ENCODE measurements at places on chromosomes 1 and 21.

DNA sequence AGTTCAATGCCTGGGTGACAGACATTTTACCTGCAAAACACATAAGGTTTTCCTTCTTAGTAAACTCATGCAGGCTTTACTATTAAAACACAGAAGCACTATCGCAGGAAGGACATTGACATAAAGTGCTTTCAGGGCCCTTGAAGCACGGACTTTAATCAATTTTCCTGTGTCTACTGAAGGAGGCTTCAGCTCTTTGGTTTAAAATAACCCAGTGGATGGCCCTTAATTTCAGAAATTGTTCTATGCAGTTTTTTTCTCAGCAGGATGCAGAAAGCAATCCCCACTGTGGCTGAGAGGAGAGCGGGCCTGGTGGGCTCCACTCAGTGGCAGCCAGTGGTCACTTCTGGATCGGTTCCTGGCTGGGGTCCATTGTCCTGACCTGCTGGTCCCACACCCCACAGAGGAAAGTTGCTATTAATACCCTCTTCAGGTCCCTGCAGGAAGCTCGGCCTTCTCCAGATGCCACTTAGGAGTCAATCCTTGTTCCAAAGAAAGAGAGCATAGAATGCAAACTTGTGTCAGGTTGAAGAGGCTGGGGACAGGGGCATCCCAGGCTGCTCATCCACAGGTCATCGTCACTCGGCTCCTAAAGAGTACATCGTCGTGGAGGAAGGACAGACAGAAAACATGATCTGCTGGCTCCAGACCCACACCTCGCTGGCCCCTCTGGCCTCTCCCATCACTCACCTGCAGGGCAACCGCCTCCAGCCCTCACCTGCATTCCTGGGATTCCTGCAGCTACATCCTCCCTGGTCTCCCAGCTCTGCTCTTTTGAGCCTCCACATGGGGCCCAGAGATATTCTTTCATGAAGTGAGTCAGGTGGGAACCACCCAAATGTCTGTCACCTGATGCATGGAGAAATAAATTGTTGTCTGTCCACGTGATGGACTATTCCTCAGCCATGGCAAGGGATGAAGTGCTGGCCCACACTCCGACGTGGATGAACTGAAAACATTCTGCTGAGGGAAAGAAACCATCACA is 153.1 kb downstream of the PSMG1 start:
- no peak for DNase-seq

DNA sequence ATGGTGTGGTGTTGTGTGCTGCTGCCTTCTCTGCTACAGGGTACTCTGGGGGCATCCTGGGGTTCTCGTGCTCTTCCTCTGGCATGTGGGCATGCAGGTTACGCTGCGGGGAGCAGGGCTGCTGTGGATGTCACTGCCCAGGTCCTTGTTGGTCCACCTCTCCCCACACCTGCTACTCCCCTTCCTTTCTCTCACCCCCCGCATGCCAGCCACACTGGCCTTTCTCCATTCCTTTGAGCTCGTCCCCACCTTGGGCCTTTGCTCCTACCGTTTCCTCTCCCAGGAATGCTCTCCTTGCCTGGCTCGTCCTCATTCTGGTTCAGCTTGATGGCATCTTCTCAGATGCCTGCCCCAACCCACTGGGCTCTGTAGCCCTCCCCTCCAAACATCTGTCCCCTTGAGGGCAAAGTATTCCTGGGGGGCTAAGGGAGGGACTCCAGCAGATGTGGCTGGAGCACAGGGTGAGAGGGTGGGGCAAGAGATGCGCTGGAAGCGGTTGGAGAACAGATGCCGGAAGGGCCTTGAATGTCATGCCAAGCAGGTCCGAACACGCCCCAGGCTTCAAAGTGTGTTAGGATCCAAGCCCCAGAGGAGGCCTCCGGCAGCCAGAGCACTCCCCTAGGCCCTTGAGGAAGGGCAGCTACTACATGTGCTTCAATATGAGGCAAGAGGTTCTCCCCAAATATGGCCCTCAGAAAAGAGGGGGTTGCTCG is 23.4 kb downstream of the DMRTB1 start:
- no peak for DNase-seq

- peak; percentile 11 for DNase-seq
Observed at GRCh38 chr1:220957233-220957605, 78.0 kb downstream of the HLX start.

GRCh38 chr1:219294251-219294650 is 120.6 kb downstream of the LYPLAL1 start:
- no peak for DNase-seq

DNA sequence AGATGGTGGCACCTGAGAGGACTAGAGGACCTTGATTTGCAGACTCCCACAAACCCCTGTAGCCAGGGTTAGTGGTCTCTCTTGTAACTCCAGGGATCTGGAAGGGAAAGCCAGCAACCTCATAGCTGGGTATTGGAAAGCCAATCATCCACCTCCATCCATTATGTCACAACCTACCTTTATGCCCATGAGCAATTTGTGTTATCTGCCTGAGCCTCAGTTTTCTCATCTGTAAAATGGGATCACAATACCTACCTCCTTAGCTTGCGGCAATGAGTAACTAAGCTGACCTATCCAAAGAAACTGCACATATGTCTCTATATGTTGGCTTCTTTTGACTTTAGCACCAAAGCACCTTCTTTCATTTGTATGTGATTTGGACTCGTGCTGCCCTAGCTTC is 14.5 kb downstream of the DLGAP3 start:
- DNase-seq, result no peak

- DNase-seq, result no peak
Observed at GRCh38 chr1:198304431-198304830, 147.6 kb downstream of the NEK7 start.

- DNase-seq, result peak; percentile 4
Observed at GRCh38 chr1:14094611-14095400, 394.8 kb downstream of the PRDM2 start.

DNA sequence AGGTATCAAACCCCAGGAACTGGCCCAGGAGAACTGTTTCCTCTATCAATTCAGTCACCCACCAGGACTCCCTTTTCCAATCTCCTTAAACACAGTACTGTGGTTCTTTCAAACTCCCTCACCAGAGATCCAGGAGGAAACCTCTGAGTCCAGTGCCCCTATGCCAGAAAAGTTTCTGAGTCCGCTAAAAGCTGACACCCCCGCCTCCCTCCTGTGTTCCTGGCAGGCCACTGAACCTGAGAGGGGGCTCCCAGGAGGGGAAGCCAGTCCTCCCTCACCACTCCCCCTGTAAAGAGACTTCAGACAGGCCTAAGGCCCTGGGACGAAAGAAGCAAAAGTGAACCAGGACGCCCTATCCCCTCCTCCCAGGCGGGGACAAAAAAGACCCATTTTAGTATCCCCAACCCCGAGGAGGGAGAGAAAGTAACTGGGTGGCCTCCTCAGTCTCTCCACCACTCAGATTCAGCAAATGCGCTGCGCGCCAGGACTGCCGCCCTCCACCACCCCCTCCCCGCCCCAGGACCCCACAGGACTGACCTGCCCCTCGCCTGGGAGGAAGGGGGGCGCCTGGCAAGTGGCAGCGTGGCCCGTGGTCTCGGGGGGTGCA is 624 bp downstream of the SLC41A1 start:
- no peak for DNase-seq

DNA sequence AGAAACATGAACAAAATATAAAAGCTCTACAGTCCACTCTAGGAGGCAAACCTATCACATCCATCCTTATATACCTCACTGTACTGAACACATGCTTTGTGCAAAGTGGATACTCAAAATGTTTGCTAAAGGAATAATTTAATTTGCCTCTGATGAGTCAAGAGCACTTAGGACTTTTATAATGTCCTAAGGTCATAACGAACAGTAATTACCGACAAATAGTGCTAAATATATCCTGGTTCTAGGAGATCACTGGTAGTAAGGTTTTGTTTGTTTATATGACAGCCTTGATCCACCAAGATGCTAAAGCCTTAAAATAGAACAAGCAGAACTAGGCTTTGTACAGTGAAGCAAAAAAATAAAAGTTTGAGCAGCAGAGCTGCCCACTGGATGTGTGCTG is 70.6 kb downstream of the GADD45A start:
- DNase-seq, result no peak

GRCh38 chr1:16275591-16275990 is 38.6 kb upstream of the CPLANE2 start:
- DNase-seq, result no peak

- no peak for DNase-seq
Observed at GRCh38 chr1:68955424-68955823, 458.5 kb upstream of the DEPDC1 start.

DNA sequence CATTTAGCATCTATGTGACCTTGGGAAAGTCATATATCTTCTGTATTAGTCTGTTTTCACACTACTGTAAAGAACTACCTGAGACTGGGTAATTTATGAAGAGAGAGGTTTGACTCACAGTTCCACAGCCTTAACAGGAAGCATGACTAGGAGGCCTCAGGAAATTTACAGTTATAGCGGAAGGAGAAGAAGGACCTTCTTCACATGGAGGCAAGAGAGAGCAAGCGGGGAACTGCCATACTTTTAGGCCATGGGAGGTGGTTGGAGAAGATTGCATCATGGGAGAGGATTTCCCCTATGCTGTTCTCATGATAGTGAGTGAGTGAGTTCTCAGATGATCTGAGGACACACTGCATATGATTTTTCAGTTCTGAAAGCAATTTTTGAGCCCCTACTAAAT is 87.9 kb downstream of the CLEC20A start:
- DNase-seq, result no peak

DNA sequence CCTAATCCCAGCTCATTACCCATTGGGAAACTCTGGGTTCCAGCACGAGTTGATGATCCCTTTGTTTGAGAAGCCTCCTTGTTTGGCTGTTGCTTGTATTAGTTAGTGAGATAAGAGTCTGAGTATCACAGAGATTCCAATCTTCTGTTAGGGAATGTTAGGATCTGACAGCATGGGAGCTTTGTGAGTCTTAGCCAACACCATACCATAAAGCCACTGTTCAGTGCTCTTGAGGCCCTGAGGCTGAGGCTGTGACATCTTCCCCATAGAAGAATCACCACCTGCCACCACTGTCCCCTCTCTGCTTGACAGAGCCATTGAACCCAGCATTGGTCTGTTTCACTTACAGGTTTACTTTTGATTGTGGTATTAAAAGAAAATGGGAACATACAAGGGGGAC is 29.3 kb upstream of the NFASC start:
- DNase-seq, result no peak

GRCh38 chr1:59577774-59578173 is 237.0 kb upstream of the HOOK1 start:
- no peak for DNase-seq

DNA sequence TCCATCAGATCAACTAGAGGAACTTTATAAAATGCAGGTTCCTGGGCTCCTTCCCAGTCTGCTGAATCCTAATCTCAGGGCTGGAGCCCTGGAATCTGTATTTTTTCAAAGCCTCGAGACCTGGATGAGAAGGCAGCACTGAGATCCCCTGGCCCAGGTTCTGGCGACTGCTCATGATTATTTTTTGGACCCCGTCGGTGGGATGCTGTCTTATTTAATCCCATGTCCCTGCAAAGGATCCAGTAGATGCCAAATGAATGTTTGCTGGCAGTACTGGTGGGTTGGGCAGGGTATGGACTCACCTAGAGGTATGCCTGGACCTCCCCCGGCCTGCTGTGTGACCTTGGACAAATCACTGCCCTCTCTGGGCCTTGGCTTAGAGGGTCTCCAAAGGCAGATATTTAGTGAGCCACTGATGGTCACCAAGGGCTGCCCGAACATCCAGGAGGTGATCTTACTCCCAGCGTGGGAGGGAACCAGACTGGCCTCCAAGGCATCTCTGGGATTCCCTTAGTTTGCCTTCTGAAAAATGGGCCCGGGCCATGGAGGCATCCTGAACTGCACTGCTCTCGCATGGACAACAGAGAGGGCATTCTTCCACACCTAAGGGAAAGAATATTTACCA is 91.6 kb upstream of the RUNX3 start:
- no peak for DNase-seq

DNA sequence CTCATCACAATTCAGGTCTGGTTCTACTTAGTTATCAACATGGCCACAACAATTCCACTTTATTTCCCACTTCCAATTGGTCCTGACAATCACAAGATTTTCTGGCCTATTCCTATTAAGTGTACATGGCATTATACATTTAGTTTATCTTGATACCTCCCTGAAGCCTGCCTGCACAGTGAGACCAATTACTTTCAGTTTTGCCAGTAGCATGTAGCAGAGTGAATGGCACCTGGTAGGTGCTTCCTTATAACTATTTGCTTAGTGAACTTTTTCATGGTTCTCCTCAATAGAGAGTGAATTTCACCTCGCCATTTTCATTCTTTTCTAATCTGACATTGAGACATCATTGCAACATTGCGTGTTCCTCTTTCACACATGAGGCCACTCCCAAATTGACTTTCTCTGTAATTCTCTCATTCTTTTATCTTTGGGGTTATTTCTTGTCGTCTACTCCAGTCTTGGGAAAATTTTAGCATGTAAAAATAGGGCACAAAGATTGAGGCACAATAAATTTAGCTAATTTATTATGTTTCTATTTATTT is 124.3 kb downstream of the DISC1 start:
- peak; percentile 54 for DNase-seq

GRCh38 chr1:230424391-230425251 is 1.5 kb downstream of the PGBD5 start:
- peak; percentile 71 for DNase-seq

DNA sequence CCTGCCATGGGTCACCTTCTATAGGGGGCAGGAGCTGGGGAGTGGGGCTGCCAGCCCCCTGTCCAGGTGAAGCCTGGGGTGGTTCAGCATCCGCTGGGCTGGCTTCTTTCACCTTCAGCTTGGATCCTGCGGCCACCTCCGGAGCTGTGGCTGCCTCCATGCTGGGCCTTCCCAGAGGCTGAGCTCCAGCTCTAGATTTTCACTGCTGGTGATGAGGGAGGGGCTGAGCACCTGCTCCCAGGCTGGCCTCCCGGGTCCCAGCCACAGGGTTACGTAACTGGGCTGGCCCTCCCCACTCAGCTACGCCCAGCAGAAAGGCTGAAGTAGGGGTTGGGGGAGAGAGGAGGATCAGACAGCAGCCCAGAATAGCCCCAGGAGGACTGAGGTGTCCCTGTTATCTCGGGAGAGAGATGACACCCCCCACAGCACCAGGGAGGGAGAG is at the start of gene MYBPHL:
Gene MYBPHL, minus strand, starts transcription at position 180 of the 442 bp plus-strand sequence. Its CDS starts 20 bp downstream, at position 160.
- DNase-seq, result no peak

- DNase-seq, result no peak
Observed at GRCh38 chr1:2526824-2527555, 594 bp upstream of the PANK4 start.

DNA sequence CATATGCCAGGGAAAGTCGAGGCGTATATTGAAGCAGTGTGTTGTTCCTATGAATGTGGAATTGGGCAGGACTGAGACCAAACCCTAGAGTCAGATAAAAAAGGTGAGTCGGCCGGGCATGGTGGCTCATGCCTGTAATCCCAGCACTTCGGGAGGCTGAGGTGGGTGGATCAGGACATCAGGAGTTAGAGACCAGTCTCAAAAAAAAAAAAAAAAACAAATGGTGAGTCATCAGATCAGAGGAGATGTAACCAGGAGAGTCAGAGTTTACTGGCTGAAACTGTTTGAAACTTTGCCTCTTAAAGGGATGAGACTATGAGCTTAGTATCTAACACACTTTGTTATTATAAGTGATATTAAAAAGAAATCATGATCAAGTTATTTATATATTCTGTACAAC is 26.4 kb upstream of the SYCP1 start:
- DNase-seq, result no peak

- no peak for DNase-seq
Observed at GRCh38 chr1:46513536-46513935, 23.9 kb downstream of the DMBX1 start.

- DNase-seq, result no peak
Observed at GRCh38 chr1:168907053-168907452, 178.0 kb upstream of the DPT start.

GRCh38 chr1:84947536-84948410 is 49.1 kb downstream of the MCOLN2 start:
- DNase-seq, result no peak

Measured in AML-193 (cell line).